ENCODE measurements at places on chromosomes 11 and 22.

GRCh38 chr11:109320595-109320994 is 101.4 kb upstream of the C11orf87 start:
- no peak for DNase-seq

GRCh38 chr11:27847496-27847895 is 147.2 kb upstream of the BDNF start:
- DNase-seq: no peak

- DNase-seq: no peak
These were observed 17.8 kb upstream of the CSNK1E start for GRCh38 chr22:38335077-38335476.

DNA sequence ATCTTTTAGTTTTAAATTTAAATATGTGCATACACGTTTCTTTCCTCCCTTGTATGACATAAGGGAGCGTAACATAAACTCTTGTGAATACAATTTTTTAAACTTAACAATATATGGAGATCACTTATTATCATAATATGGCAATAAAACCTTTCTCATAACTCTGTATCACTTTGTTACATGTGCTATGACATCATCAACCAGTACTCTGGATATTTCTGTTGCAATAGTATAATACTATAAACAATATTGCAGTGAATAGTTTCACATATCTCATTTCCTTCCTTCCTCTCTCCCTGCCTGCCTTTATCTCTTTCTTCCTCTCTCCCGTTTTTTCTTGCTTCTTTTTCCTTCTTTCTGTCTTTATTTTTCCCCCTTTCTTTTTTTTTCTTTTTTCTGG is 1278.0 kb upstream of the CNTN5 start:
- no peak for DNase-seq

GRCh38 chr22:32354360-32355351 is 3.0 kb upstream of the RFPL3 start:
- DNase-seq: no peak

GRCh38 chr11:110513846-110514437 is 84.2 kb downstream of the FDX1 start:
- DNase-seq: no peak

DNA sequence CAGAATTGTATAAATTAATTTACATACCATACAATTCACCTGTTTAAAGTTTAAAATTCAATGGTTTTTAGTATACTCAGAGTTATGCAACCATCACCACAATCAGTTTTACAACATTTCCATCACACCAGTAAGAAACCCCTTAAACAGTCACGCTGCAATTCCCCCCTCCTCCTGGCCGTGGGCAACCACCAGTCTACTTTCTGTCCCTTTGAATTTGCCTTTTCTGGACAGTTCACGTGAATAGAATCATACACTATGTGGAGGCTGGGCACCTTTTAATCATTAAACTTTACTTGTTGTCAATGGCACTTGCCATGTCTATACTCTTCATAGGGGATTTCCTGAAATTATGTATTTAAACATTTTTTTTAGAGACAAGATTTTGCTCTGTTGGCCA is 20.1 kb upstream of the SWAP70 start:
- DNase-seq: no peak

DNA sequence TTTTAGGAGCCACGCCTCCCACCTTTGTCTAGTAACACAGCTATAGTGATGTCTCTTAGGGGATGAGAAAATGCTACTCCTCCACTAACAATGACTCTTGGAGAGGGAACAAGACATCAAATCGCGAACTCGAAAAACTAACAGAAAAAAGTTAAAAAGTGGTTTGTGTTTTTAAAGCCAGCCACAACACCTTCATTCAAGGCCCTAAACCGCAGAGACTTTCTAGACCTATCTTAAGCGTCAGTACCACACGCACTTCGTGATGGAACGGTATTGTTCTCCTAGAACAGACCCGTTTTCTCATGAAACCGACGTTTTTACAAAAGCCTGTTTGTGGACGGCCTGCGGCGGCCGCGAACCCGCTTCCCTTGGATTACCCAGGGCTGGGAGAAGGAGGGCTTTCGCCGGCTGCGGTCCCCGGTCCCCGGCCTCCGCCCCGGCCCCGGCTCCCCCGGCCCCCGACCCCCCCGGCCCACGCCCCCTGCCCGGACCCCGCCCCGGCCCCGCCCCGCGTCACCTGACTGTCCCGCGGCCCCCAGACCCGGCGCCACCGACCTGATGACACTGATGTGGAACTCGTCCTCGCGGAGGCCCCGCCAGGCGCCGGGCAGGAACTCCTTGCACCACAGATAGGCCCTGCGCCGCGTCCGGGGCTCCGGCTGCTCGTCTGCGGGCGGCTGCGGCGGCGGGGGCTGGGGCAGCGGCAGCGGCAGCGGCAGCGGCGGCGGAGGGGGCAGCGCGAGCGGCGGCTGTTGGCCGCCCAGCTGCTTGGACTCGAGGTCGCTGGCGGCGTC is 718 bp downstream of the CHKA start:
- DNase-seq: peak; percentile 80

DNA sequence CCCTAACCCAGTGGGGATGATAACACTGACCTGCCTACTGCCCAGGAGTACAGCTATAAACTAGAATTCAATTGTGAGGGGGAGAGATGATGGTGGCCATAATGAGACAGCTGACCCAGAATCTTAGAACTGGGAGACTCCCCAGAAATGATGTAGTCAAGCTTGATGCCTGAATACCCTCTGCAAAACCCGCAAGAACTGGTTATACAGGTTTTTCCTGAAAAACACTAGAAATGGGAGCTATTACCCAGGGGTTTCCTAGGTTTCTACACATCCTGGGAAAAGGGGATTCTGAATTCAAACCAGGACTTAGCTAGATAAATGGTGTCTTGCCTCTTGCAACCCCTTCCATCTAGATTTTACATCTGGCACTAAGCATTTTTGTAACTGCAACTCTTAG is 113.8 kb upstream of the NARS2 start:
- no peak for DNase-seq

- DNase-seq: peak; percentile 31
These were observed 4.0 kb downstream of the ANO3 start for GRCh38 chr11:26335903-26336302.

DNA sequence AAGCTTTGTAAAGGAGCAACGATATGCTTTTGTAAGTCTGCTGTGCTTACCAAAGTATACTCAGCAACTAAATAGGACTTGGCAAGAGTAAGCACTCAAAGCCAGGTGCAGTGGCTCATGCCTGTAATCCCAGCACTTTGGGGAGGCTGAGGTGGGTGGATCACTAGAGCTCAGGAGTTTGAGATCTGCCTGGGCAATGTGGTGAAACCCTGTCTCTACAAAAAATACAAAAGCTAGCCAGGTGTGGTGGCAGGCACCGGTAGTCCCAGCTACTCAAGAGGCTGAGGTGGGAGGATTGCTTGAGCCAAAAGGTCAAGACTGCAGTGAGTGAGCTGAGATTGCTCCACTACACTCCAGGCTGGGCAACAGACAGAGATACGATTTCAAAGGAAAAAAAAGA is 67.5 kb downstream of the PAK1 start:
- DNase-seq: no peak

- DNase-seq: no peak
These were observed 18.4 kb downstream of the FADS2 start for GRCh38 chr11:61846362-61847020.

GRCh38 chr11:17972987-17973386 is 39.9 kb downstream of the SERGEF start:
- DNase-seq: peak; percentile 78

DNA sequence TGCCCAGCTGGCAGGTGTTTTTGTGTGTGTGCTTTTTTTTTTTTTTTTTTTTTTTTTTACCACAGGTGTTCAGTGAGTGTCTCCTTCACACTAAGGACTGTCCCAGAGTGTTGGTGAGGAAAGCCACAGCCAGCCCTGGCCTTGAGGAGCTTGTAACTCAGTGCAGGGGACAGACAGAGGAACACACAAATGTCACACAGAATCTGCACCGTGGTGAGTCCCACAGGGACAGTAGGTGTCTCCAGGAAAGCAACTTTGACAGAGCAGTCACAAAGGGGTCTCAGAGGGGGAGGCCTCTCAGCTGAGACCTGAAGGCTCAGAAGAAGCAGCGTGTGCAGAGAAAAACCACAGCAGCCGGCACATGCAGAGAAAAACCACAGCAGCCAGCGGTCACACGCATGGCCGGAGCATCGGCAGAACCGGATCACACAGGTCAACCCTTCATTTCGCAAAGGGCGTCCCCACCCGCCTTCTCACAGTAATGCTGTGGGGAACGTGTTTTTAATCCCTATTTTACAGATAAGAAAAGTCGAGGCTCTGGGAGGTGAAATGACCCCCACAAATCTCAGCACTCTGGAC is 101.7 kb upstream of the PRR5 start:
- no peak for DNase-seq

GRCh38 chr11:44708009-44708408 is 18.8 kb upstream of the TSPAN18 start:
- no peak for DNase-seq

DNA sequence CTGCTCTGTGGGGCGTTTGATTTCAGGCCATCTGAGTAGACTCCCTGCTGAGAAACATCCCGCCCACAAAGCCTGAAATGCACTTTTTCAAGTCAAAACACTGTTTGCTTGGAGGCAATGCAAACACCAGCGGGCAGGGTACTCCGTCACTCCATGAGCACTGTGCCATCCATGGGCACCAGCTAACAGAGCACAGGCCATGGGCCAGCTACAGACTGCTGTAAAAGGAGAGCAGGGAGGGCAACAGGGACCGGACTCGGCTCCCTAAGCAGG is 16.6 kb upstream of the EFCAB6 start:
- no peak for DNase-seq

- no peak for DNase-seq
These were observed 24.8 kb upstream of the PKNOX2 start for GRCh38 chr11:125139778-125140177.

DNA sequence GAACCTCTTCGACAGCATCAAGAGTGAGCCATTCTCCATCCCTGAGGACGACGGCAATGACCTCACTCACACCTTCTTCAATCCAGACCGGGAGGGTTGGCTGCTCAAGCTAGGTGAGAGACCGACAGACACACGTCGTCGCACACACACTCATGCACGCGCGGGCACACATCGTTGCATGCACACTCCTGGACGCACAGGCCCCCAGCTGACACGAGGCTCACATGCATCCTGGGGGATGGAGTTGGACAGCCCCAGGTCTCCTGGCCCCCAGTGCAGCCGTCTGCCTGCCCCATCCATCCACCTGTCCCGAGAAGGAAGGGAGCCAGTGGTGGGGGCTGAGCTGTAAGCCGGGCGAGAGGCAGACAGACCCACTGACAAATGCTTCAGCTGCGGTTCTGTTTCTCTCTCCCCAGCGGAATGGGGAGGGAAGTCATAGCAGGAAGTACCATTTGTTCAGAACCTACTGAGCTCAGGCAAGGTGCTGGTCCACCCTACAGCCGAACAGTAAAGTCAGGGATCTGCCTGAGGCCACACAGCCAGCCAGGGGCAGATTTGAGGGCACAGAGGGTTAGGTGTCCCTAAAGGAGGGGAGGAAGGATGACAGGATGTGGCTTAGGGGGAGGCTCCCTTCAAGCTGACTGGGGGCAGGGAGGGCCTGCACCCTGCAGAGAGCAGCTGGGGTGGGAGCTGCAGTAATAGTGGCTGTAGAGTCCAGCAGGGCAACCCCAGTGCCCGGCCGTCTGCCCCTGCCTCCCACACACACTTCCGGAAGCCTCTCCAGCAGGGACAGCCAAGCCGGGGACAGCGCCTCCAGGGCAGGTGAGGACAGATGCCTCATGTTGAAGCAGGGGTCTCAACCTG is 27.1 kb downstream of the CYTH4 start:
- DNase-seq: no peak

DNA sequence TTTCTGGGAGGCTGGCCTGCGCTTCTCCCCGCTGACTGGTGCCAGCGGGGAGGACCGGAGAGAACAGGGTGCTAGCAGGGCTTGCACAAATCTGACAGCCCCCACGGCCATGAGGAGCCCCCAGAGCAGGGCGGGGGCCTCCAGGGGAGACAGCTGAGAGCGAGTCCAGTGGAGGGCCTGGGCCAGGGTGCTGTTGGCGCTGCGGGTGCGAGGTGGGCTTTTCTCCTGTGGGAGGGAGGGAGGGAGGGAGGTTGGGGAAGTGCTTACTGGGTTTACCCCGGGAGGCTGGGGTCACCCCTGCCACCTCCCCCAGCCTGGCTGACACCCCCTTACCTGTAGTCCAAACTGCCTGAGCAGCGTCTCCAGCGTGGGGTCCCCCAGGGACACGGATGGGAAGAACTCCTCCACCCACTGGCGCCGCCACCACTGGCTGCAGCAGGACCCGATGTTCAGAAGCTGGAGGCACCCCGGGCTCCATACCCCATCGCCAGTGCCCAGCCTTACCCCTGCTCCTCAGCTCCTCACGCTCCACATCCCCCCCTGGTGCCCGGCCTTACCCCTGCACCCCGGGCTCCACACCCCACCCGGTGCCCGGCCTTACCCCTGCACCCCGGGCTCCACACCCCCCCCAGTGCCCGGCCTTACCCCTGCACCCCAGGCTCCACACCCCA is 3.9 kb downstream of the LMF2 start:
- DNase-seq: no peak

Measured in D341Med (cell line).